ENCODE measurements at places on chromosomes 5 and 9. TPM values are rescaled to one million over a fixed set of nuclear protein-coding genes. Genes with fewer than 3 reads are reported as not detected.

GRCh38 chr5:134099939-134100282 lies 14.6 kb upstream of the TCF7 start:
- no peak overlapping the region for H3K4me3 ChIP-seq
- DNase-seq: no peak
- H3K27me3 ChIP-seq: no peaks in the 10 kb centered on the region
- peak overlapping the region; percentile 54 for H3K27ac ChIP-seq
- H3K4me1 ChIP-seq: peaks cover 18% of the 10 kb centered on the region
- H3K36me3 ChIP-seq: no peaks in the 10 kb centered on the region

DNA sequence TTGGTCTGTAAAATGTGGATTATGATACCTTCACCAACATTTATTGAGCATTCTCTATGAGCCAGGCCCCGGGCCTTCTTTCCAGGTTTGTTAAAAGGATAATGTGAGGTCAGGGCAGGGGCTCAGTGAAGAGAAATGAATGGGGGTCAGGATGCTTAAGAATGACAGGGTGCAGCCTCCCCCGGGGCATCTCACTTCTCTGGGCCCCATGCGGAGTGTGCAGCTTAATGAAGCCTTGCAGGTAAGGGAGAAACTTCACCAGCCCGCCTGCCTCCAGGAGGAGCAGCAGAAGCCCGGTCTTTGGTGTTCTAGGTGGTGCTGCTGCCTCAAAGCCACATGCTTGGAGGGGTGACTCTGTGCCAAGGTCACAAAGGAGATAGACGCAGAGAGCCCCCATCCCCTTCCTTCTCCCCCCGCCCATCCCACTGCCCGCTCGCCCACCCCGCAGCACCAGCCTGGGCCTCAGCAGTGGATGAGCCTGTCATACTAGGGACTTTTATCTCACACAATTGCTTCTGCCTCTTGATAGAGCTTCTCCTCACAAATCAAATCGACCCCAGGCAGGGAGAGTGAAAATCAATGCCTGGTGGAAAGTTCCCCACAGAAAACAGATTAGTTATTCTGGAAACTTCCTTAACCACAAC lies 244.8 kb downstream of the PBX3 start:
- no peak overlapping the region for H3K4me3 ChIP-seq
- no peak overlapping the region for H3K27ac ChIP-seq
- no peaks in the 10 kb centered on the region for H3K27me3 ChIP-seq
- no peaks in the 10 kb centered on the region for H3K36me3 ChIP-seq
- no peaks in the 10 kb centered on the region for H3K4me1 ChIP-seq

Gene QRFP
- total RNA-seq: not detected

DNA sequence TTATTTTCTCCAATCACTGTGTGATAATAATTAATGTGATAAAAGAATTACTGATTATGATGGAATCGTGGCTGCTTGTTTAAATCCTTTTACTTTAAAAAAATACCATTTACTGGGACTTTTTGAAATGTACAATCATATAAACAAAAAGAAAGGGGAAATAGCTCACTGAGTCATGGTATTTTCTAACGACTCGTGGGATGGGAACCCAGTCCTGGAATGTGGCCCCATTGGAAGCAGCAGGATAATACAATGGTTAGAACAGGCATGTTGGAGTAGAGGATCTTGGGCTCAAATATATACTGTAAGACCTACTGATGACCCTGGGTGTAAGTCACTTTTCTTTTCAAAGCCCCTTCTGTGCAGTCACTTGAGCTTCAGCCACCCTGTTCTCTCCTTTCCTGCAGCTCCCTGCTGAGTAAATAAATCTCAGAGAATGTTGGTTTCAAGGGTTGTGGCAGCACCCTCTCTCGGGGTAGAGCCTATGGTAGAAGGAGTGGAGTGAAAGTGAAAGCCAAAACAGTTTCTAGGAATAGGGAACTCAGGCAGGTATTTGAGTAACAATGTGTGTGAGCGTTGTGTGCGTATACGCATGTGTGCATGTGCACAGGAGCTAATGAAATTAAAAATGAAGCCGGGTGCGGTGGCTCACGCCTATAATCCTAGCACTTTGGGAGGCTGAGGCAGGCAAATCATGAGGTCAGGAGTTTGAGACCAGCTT lies 40.8 kb upstream of the LARP1 start:
- H3K36me3 ChIP-seq: no peaks in the 10 kb centered on the region
- H3K27me3 ChIP-seq: no peaks in the 10 kb centered on the region
- peaks cover 16% of the 10 kb centered on the region for H3K4me1 ChIP-seq

DNA sequence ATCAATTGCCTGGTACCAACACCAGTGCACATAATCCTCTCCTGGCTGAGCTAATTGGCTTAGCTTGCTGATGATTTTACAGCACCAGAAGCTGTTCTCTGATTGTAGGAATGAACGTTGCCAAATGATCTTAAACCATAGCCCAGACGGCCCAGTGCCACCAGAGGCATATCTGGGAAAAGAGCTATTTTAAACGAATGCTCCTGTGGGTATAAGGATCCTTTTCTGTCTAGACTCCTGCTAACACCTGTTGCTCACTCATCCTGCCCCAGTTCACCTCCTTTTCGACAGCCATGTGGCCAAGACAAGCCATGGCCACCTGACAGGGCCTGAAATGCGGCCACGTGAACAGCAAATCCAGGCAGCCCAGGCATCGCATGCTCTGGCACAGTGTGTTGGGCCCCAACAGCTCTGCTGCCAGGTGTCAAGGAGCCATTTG lies 289.9 kb upstream of the SLC30A5 start:
- DNase-seq: no peak
- H3K27me3 ChIP-seq: no peaks in the 10 kb centered on the region
- H3K4me3 ChIP-seq: no peak overlapping the region
- no peaks in the 10 kb centered on the region for H3K4me1 ChIP-seq
- H3K27ac ChIP-seq: no peak overlapping the region

Gene TSLP
- not detected for total RNA-seq

DNA sequence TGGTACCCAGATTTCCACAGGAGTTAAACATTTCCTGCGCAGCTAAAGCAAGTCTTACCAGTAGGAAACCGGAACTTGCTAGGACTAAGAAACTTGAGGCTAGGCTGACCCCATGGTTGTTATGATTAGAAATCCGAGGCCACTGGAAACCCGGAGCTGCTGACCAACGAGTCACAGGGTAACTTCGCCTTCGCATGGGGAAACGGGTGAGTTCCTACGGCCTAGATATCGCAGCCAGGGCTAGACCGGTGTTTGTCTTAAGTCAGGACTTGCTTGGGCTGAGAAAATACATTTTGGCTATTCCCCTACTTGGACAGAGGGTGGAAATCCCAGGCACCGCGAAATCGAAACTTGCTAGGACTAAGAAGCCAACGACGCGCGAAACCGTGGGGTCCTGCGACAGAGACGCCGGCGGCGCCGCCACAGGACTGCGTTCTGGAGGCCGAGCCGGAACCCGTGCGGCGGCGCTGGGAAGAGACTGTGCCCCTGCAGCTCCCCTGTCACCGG lies 1.6 kb upstream of the ANXA2R start:
- H3K27ac ChIP-seq: peak overlapping the region; percentile 89
- peak; percentile 80 for DNase-seq
- H3K36me3 ChIP-seq: no peaks in the 10 kb centered on the region
- peaks cover 31% of the 10 kb centered on the region for H3K4me1 ChIP-seq
- peak overlapping the region; percentile 67 for H3K4me3 ChIP-seq
